NCI-H2081 (cell line): ENCODE measurements at places on chromosomes 2 and 18.

DNA sequence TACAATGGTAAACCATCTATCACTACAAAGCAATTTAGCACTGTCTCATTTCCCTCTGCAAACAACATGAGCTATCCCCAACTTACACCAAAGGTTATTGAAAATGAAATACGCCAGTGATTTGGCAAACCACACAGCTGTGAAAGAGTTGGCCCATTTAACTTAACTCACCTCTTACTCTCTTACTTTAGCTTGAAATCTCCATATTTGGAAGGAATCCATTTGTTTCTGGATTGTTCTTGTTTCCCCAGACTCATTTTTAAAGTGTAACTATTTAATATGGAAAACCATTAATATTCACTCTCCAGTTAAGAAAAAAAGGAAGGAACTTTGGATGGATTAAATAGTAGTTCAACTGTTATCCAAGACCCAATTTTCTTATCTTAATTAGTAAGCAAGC lies 93.7 kb upstream of the TRIB2 start:
- peak; percentile 48 for DNase-seq

DNA sequence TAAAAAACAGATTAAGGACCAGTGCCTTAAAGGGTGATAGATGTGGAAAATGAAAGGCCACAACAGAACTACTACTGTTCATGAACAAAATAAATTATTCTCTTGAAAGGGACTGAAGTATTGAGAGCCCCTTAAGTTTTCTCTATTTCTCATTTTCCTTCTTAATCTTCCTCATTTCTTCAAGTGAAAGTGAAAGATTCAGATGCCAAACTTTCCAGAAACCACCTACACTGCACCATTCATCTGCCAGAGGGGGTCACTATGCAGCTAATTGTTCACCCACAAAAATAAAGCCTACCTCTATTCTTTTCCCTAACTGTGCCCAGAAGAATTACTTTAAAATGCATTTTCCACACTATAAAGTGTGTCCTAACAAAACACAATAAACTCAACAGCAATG lies 140.1 kb downstream of the NR4A2 start:
- DNase-seq = no peak

GRCh38 chr2:29329899-29330298 lies 214.7 kb downstream of the CLIP4 start:
- DNase-seq = no peak

DNA sequence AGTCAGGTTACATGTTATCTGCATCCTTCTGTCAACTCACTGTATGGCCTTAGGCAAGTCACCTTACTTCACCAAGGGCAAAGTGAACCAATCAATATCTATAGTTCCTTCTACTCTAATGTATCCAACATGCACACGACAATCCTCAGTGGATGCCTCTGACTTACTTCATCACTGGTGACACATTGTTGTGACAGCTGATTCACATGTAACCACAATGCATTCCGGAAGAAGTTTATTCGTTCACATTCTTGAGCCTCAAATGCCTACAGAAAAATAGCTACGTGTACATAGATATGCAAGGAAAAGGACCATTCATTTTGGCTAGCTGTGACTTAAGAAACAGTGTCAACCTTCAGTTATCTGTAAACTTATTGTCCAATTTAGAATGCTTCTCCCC lies 26.3 kb upstream of the EPG5 start:
- DNase-seq = no peak

GRCh38 chr18:58937071-58937886 lies 72.6 kb downstream of the ZNF532 start:
- no peak for DNase-seq

GRCh38 chr2:234047361-234047760 lies 3.1 kb upstream of the SPP2 start:
- DNase-seq = no peak

DNA sequence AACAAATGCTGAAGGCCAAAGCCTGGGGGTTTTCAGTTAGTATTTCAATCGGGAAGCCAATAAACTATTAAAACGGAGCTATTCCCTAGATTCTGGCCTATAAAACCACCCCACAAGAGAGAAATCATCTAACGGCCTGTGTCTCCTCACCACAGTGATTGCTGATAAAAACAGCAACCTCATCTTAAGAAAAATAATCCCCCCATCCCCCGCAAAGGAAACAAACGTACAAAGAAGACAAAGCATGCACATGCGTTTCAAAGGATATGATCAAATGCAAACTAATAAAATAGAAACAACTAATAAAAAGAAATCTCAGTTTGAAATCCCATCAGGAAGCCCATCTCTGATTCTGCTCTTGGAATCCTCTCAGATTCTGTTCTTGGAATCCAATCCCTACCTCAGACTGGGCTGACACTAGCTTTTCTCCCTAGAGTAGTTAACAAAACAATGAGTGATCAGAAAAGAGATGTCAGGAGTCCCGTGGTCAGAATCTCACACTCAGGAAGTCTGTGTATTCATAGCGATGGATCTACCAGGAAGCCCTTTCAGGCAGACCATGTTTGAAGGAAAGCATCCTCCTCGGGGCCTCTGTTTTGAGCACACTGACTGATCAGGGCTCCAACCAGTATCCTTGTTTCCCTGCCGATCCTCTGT lies 150.7 kb downstream of the THADA start:
- no peak for DNase-seq

DNA sequence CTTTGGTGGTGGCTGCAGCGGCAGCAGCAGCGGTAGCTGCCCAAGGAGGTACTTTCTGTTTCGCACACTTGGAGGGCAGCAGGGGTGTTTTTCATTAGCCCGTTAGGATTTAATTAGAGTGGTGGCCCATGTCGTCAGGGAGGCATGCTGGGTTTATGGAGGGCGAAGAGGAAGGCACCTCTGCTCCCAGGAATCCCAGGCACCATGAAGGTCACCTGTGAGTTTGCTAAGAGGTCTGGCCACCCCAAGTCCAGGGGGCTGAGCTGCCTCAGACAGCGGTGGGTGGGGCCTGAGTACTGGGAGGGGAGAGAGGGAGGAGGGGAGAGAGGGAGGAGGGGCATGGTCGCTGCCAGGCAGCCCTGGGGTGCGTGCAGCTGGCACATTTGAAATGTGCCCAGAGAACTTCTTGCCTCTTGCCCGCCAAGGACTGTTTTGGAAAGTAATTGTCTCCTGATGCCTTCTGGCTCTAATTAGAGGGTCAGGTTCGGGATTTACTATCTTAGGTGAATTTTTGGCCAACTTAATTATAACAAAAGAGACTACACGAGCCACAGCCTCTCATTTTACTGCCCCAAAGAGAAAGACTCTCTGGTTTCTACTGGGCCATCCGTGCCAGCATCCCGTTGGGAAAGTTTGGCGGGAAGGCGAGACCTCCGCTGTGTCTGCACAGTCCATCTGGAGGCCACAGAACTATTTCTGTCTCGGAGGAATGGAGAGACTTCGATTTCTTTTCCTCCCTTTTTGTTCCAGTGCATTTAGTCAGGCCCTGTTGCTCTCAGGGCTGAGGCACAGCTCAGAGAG lies 62.0 kb downstream of the GLI2 start:
- DNase-seq = no peak

- no peak for DNase-seq
Observed at GRCh38 chr2:230582851-230583283, 129.8 kb upstream of the CAB39 start.
